ENCODE measurements at places on chromosomes 16 and 17. TPM values are rescaled to one million over a fixed set of nuclear protein-coding genes. Genes with fewer than 3 reads are reported as not detected.
A peak's percentile ranks its signal among the peaks of the same experiment; 100 is the strongest.

DNA sequence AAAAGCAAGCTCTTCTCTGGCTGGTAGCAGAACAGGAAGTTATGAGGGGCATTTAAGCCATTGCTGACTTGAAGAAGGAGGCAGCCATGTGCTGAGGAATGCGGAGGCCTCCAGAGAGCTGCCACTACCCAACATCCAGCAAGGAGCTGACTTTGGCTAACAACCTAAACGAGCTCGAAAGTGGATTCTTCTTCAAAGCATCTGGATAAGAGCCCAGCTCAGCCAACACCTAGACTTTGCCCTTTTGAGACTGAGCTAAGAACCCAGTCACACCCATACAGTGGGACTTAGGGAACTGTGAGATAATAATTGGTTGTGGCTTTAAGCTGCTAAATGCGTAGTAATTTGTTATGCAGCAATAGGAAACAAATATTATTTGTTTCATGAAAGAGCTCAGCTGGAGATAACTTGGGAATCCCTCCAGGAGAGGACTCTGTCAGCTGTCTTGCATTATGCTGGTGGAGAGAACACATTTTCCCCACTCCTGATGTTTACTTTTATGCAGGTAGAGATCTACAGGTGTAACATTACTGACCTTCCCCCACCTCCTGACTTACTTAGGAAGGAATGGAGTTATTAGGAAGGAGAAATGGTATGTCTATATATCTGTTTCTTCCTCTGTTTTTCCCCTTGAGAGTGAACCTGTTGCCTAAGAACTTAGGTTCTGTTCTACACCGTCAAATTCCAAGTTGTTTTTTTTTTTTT, 52.7 kb upstream of the ZNF629 start:
- no peak for DNase-seq

- no peak for DNase-seq
Observed at GRCh38 chr17:55903028-55903690, 152.3 kb downstream of the PCTP start.

- peak; percentile 32 for DNase-seq
Observed at GRCh38 chr17:21039839-21040575, 2.8 kb downstream of the USP22 start.

- no peak for DNase-seq
Observed at GRCh38 chr16:3837851-3838586, 42.5 kb downstream of the CREBBP start.

TSC2 gene
- 165 TPM for polyA plus RNA-seq

PNPO gene
- polyA plus RNA-seq: 21.4 TPM

DNA sequence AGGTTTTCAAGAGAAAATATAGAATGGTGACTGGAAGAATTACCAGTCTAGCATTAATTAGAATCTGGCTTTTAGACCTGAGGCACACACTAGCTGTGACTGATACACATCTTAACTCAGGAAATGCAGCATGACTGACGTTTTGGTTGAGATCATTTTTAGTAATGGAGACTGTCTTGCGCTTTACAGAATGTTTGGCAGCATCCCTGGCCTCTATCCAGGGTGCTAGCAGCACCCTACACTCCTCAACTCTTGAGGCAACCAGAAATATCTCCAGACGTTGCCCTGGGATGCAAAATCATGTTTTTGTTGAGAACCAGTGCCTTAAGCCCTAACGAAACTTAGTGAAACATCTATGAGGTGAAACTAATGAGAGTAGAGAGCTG, 109.0 kb downstream of the HS3ST3A1 start:
- no peak for DNase-seq

GRCh38 chr16:60605176-60605575, 1431.1 kb downstream of the CDH8 start:
- no peak for DNase-seq

DNA sequence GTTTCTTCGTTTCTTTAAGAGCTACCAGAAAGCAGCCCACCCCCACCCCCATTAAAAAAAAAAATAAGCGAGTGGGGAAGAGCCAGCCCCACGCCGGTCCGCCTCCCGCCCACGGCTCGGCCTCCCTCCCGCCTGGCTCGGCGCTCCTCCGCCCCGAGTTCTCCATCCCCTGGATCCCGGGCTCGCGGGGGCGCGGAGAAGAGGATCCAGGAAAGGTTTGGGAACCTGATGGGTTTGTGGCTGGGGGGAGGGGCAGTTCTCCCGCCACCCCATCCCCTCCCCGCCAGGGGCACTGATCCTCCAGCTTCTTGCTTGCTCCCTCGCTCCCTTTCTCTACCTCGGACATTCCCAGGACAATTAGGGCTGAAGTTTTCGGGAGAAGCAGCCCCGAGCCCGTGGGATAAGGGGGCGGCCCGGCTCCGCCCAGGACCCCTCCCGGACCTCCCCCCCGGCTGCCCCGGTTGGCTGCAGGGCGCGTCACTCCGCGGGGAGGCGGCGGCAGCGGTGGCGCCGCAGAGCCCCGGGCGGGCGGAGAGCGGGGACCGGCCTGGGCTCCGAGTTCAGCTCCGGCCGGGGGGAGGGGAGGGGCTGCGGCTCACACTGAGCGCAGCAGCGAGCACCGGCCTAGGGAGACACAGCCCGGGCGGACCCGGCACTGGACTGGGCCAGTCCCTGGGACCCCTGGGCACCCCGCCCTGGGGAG, 1.0 kb upstream of the SALL1 start:
- DNase-seq: peak; percentile 90

HOXB8 gene
- polyA plus RNA-seq: 44.8 TPM

DNA sequence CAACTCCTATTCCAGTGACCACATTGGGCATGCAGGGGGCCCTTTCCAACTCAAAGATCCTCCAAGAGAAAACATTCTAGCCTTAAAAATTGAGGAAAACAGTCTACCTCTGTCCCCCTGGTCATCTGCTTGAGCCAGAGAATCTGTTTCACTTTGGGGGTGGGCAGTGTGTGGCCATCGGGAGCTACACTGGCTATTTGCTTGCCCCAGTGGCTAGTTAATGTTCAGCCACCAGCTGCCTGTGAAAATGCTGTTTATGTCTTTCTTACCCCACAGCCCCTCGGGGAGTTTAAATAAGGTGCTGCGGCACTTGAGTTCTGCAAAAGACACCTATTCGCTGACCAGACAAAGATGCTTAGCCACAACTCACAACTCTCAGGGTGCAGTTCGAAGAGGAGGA, 43.4 kb downstream of the GNAO1 start:
- DNase-seq: no peak

IL34 gene
- polyA plus RNA-seq: 0.62 TPM

DNA sequence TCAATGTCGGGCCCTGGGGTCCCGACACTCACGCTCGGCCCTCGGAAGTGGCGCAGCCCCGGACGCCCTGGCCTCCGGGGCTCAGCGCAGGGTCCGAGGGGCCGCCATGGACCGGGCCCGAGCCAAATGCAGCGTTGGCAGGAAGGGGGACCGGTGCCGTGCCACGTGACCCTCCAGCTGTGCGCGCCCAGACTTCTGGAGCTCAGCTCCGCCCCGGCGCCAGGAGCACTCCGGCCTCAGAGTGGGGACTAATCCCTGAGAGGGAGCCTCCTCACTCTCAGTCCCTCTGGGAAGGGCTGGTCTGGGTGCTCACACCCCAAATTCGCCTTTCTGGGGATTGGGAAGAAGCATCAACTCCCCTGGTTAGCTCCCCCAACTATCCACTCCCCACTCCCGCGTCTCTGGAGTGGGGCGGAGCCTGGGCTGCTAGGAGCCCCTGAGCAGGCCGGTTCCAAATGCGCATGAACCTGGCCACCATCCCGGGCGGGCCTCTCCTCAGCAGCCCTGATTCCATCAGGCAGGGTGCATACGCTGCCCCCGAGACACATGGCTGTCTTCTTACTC, at the start of gene B3GNT9:
TSS of gene B3GNT9 (minus strand) at position 166 of the 564 bp plus-strand sequence. CDS start 513 bp downstream, outside the sequence.
- DNase-seq: peak; percentile 70

- no peak for DNase-seq
Observed at GRCh38 chr17:80660527-80661198, 116.0 kb downstream of the RPTOR start.

- DNase-seq: peak; percentile 39
Observed at GRCh38 chr17:49434821-49435670, 20.4 kb upstream of the PHB1 start.

Data from left kidney (tissue), 8 donors.